Activated CD4-positive, alpha-beta T cell treated with anti-CD3 and anti-CD28 coated beads for 36 hours (primary cell): ENCODE measurements at places on chromosomes 4 and X. TPM values are rescaled to one million over a fixed set of nuclear protein-coding genes. Genes with fewer than 3 reads are reported as not detected.
A peak's percentile ranks its signal among the peaks of the same experiment; 100 is the strongest.

DNA sequence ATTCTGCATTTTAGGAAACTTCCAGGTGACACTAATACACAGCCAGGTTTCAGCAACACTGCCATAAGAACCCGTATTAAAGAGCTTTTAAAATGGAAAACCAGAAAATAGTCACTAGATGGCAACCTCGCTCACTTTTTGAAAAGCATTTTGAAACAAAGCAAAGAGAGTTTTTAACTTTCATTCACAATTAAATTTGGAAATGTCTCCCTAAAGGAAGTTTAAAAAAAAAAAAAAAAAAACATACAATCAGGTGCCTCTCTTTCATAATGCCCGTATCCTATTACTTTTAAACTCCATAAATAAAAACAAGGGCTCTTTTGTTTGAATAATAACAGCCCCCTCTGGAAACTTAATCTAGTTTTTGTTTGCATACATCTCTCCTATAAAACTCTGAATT, 20.3 kb downstream of the MEPE start:
- no peaks in the 10 kb centered on the region for H3K36me3 ChIP-seq
- peaks cover 8% of the 10 kb centered on the region for H3K27me3 ChIP-seq
- peaks cover 11% of the 10 kb centered on the region for H3K4me1 ChIP-seq
- H3K27ac ChIP-seq, result no peak overlapping the region
- no peak for DNase-seq

DOK7 gene
- total RNA-seq, result not detected

MAGEA11 gene
- total RNA-seq, result not detected

ZDHHC15 gene
- total RNA-seq, result 0.21 TPM

RHOXF1 gene
- not detected for total RNA-seq

ARMCX5 gene
- total RNA-seq, result 13.3 TPM

DNA sequence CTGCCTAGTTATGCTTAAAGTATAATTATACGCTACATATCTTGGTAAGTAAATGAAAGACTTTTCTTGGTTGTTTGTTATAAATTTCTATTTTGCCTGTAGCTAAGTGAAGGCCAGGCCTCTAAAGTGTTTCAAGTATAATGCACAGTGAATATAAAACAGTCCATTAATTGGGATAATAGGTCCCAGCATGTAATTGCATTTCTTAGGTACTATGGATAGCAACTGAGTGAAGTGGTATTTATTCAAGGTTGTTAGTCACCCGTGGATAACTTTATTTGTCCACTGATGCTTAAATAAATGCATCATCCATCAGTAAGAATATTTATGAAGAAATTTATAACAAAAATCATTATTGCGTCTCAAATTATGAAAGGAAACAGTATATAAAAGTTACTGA, 59.1 kb downstream of the TEX13C start:
- H3K27me3 ChIP-seq, result peaks cover 2% of the 10 kb centered on the region
- no peak overlapping the region for H3K4me3 ChIP-seq
- no peak overlapping the region for H3K27ac ChIP-seq
- H3K4me1 ChIP-seq, result no peaks in the 10 kb centered on the region
- no peaks in the 10 kb centered on the region for H3K36me3 ChIP-seq

PCDH11X gene
- total RNA-seq, result not detected

GRCh38 chr4:157885811-157886210, 287.0 kb downstream of the GASK1B start:
- no peak overlapping the region for H3K27ac ChIP-seq
- no peaks in the 10 kb centered on the region for H3K27me3 ChIP-seq
- no peaks in the 10 kb centered on the region for H3K4me1 ChIP-seq
- no peak for DNase-seq

DNAJB14 gene
- 29.9 TPM for total RNA-seq

DNA sequence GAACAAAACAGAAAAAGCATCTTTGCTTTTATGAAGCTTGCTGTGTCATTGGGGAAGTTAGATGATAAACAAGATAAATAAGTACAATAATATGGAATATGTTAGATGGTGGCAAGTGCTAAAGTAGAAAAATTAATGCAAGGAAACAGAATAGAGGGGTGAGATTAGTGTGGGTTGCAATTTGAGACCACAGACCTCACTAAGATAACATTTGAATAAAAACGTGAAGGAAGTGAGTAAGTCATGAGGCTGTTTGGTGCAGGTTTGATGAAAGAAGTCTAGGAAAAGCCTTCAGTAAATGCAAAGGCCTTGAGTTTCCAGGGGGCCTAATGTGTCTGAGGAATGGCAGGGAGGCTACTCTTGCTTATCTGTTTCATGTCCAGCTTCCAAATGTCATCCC, 102.5 kb downstream of the CFAP299 start:
- no peak overlapping the region for H3K4me3 ChIP-seq
- H3K4me1 ChIP-seq, result peaks cover 32% of the 10 kb centered on the region
- H3K36me3 ChIP-seq, result peaks cover 15% of the 10 kb centered on the region
- no peak for DNase-seq
- no peak overlapping the region for H3K27ac ChIP-seq

DNA sequence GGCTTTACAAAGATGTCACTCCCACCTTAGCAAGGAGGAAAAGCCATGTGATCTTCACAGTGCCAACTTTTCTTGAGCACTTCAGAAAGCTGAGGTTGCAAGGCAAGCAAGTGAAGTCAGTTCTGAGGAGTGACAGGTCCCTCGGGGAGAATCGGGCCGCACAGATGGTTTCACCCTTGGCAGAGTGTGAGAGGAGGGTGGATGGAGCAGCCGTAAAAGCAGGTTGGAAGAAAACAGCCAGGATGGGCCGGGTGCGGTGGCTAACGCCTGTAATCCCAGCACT, 43.6 kb upstream of the TLR3 start:
- H3K36me3 ChIP-seq, result no peaks in the 10 kb centered on the region
- H3K4me3 ChIP-seq, result no peak overlapping the region
- peaks cover 12% of the 10 kb centered on the region for H3K27me3 ChIP-seq
- no peaks in the 10 kb centered on the region for H3K4me1 ChIP-seq

GRCh38 chrX:97366237-97366636, 482.5 kb downstream of the RPA4 start:
- no peak overlapping the region for H3K27ac ChIP-seq
- no peak overlapping the region for H3K4me3 ChIP-seq
- no peak for DNase-seq
- H3K27me3 ChIP-seq, result no peaks in the 10 kb centered on the region
- no peaks in the 10 kb centered on the region for H3K36me3 ChIP-seq

- H3K27me3 ChIP-seq, result peaks cover 6% of the 10 kb centered on the region
- H3K36me3 ChIP-seq, result no peaks in the 10 kb centered on the region
- H3K4me3 ChIP-seq, result no peak overlapping the region
- H3K27ac ChIP-seq, result no peak overlapping the region
- peak; percentile 11 for DNase-seq
These were observed 127.8 kb upstream of the METTL14 start for GRCh38 chr4:118557298-118557851.

GRCh38 chrX:16659321-16659720, 9.4 kb downstream of the S100G start:
- no peaks in the 10 kb centered on the region for H3K27me3 ChIP-seq
- H3K36me3 ChIP-seq, result peaks cover 5% of the 10 kb centered on the region
- no peak overlapping the region for H3K4me3 ChIP-seq
- no peak overlapping the region for H3K27ac ChIP-seq
- no peaks in the 10 kb centered on the region for H3K4me1 ChIP-seq

- H3K27me3 ChIP-seq, result peaks cover 4% of the 10 kb centered on the region
- H3K36me3 ChIP-seq, result no peaks in the 10 kb centered on the region
- no peak overlapping the region for H3K27ac ChIP-seq
- no peak overlapping the region for H3K4me3 ChIP-seq
- no peaks in the 10 kb centered on the region for H3K4me1 ChIP-seq
These were observed 326.7 kb downstream of the MAPK10 start for GRCh38 chr4:86033171-86033570.

DNA sequence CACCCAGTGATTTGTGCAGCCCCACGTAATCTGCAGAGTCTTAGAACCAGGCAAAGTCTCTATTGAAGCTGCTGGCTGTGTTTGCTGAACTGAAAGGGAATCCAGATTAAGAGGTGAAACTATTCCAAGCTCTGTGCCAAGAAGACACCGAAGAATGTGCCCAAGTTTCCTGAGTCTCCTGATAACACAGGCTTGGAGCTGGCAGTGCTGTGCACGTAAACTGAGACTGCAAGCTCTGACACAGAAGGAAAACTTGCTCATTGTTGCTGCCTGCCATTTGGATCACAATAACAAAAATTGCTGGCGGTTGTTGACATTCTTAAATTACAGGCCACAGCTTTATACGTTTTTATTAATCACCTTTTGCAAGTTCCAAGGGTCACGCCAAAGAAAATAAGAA, 60.2 kb upstream of the VCX3B start:
- no peak overlapping the region for H3K27ac ChIP-seq
- DNase-seq, result no peak
- H3K4me3 ChIP-seq, result no peak overlapping the region
- H3K27me3 ChIP-seq, result no peaks in the 10 kb centered on the region
- H3K36me3 ChIP-seq, result no peaks in the 10 kb centered on the region

DNA sequence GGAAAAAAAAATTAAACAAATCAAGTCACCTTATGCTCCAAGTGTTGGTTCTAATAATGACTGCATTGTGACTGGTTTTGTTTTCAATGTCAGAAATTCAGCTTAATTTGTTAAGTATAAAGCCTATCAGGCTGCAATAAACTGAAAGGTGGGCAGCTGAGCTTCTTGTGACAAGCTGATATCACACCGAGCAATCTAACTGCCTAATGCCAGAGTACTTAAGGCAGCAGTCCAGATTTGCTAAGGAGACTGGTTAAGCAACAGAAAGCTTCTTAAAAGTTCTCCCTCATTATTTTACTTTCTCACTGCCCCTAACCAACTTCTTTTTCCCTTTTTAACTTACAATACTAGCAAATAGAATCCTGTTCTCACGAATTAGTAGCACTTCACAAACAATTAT, 201.0 kb downstream of the MAB21L2 start:
- H3K4me1 ChIP-seq, result no peaks in the 10 kb centered on the region
- peaks cover 5% of the 10 kb centered on the region for H3K36me3 ChIP-seq
- H3K27me3 ChIP-seq, result no peaks in the 10 kb centered on the region
- H3K4me3 ChIP-seq, result no peak overlapping the region
- H3K27ac ChIP-seq, result no peak overlapping the region

DNA sequence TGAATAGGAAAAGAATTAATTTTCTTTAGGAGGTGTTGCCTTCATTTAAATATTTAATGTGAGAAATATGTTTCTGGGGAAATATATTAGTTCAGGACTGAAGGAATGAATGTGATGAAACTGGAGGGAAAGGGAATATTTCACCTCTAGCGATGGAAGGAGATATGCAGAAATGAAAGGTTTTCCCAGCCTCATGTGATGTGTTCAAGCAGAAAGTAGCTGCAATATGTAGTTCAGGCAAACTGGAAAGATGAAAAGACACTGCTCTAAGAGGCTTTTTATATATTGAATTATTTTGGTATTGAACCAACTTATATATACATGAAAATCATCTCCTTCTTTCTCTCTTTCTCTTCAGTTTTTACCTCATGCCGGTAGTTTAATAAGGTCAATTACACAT, 3.4 kb downstream of the GRID2 start:
- no peaks in the 10 kb centered on the region for H3K36me3 ChIP-seq
- no peak overlapping the region for H3K27ac ChIP-seq
- H3K4me1 ChIP-seq, result peaks cover 4% of the 10 kb centered on the region
- H3K4me3 ChIP-seq, result no peak overlapping the region
- H3K27me3 ChIP-seq, result peaks cover 35% of the 10 kb centered on the region

DNA sequence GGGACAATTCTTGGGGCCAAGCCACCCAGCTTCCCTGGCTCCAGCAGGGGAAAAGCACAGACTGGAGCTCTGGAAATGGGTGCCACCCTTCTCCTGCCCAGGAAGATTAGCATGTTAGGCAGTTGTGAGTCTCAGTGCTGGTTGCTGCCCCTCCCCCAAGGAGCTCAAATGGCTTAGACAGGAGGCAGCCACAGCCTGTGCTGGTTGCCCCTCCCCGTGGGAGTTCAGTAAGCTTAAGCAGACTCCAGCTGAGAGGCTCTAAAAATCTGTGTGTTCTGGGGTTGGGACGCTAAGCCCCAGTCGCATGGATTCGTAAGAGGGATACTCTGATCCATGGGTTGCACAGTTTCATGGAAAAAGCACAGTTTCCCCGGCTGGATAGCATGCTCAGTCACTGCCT, 92.7 kb upstream of the NDST3 start:
- no peak for DNase-seq
- no peaks in the 10 kb centered on the region for H3K27me3 ChIP-seq
- H3K36me3 ChIP-seq, result no peaks in the 10 kb centered on the region

SLC25A43 gene
- 3.6 TPM for total RNA-seq

DNA sequence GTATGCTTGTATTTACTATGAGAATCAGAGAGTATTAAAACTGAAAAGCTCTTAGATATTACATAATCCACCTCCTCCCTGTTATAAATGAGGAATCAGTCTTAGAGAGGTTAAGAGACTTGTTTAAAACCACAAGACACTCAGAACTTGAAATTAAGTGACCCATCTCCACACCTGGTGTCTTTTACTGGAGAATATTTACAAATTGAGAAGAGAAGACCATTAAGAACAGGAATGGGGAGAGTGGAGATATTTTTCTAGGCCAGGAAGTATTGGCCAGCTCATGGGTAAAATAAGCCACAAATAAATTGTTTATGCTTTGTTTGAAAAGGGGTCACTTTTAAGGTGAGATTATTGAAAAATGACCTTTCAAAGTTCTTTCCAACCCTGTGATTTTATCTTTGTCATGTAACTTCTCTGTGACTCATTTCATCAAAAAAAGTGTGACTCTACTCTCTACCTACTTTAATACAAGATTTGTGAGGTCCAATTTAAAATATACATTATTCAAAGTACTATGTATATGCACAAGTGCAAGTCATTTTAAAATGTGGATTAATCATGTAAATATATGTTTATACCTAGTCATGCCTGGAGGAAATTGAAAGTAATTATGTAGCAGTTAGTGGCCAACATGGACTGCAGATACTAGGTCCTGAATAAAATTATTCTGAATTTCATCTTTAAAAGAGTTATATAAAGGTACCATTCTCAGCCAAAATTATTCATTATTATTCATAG, 15.9 kb upstream of the COX7B2 start:
- no peaks in the 10 kb centered on the region for H3K36me3 ChIP-seq
- DNase-seq, result no peak
- no peaks in the 10 kb centered on the region for H3K27me3 ChIP-seq

DNA sequence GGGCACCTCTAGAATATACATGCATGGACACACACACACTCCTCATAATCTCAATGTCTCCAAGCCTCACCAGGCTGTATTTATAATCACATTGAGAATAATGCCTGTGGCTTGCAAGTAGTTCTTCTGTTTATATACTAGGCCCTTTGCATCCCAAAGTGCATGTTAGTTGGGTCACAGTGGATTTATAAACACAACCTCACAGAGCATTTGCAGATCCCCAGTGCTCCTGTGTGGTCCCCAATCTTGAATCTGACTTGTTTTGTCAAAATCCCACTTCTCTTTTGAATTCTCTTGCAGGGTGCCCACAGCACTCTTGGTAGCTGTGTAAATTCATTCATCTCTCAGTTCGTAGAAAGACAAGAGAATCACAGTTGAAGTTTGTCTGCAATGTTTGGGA, 49.6 kb upstream of the PROM1 start:
- no peaks in the 10 kb centered on the region for H3K36me3 ChIP-seq
- H3K4me1 ChIP-seq, result no peaks in the 10 kb centered on the region
- no peak for DNase-seq
- peaks cover 4% of the 10 kb centered on the region for H3K27me3 ChIP-seq
- no peak overlapping the region for H3K4me3 ChIP-seq

S100P gene
- 1.9 TPM for total RNA-seq
